Activated T-helper 17 cell treated with anti-CD3 and anti-CD28 coated beads, Interleukin-2, amount 50 U/mL, for 72 hours (primary cell): ENCODE measurements at places on chromosomes 4 and X. TPM values are rescaled to one million over a fixed set of nuclear protein-coding genes. Genes with fewer than 3 reads are reported as not detected.

Gene SSX4B
- not detected for total RNA-seq

Gene FOXP3
- total RNA-seq, result 80.4 TPM

Gene SLC10A7
- total RNA-seq, result 17.5 TPM

Gene FAM199X
- 9.6 TPM for total RNA-seq

Gene MAGEC1
- not detected for total RNA-seq

Gene PHOX2B
- total RNA-seq, result not detected

Gene DAPP1
- 58.4 TPM for total RNA-seq

Gene ADH1A
- not detected for total RNA-seq

Gene CRMP1
- not detected for total RNA-seq

Gene HMGN5
- total RNA-seq, result 1.2 TPM

Gene KDR
- total RNA-seq, result not detected

Gene SPANXC
- total RNA-seq, result not detected

Gene PHEX
- total RNA-seq, result 0.19 TPM

Gene STARD8
- 0.52 TPM for total RNA-seq

Gene KLHL34
- total RNA-seq, result 0.56 TPM

Gene SMIM9
- not detected for total RNA-seq

Gene CXorf51B
- total RNA-seq, result not detected

Gene ADRA2C
- total RNA-seq, result not detected

Gene DCX
- total RNA-seq, result not detected

Gene F11
- not detected for total RNA-seq

Gene LAGE3
- total RNA-seq, result 37.4 TPM

Gene PLAC1
- total RNA-seq, result not detected

Gene MAMLD1
- total RNA-seq, result 1.9 TPM

Gene MSX1
- not detected for total RNA-seq

Gene LIAS
- 24.3 TPM for total RNA-seq

Gene ZGRF1
- total RNA-seq, result 41.9 TPM

Gene BMPR1B
- not detected for total RNA-seq

Gene RASGEF1B
- 8.1 TPM for total RNA-seq

Gene CCNI
- total RNA-seq, result 182 TPM

Gene XAGE1B
- not detected for total RNA-seq

Gene TMSB15B
- 11.1 TPM for total RNA-seq

Gene CSAG2
- not detected for total RNA-seq

Gene GAB3
- total RNA-seq, result 12.1 TPM

Gene TAF7L
- total RNA-seq, result not detected

Gene HS3ST1
- total RNA-seq, result 0.05 TPM

Gene RTL5
- 0.45 TPM for total RNA-seq

Gene ANXA10
- not detected for total RNA-seq

Gene XAGE1A
- total RNA-seq, result not detected

Gene CCKAR
- total RNA-seq, result not detected

Gene SULT1E1
- not detected for total RNA-seq

Gene RRH
- total RNA-seq, result 0.42 TPM

Gene CEP44
- total RNA-seq, result 26.1 TPM

Gene TASL
- 4.6 TPM for total RNA-seq

Gene POU4F2
- not detected for total RNA-seq

Gene YY2
- 0.39 TPM for total RNA-seq

Gene VEGFC
- not detected for total RNA-seq
